ENCODE measurements at places on chromosomes 3 and 15.
A peak's percentile ranks its signal among the peaks of the same experiment; 100 is the strongest.

GRCh38 chr15:60827492-60827891 lies 348.6 kb upstream of the ICE2 start:
- no peak for DNase-seq

GRCh38 chr3:12308517-12308916 lies 19.6 kb downstream of the PPARG start:
- DNase-seq, result peak; percentile 22

DNA sequence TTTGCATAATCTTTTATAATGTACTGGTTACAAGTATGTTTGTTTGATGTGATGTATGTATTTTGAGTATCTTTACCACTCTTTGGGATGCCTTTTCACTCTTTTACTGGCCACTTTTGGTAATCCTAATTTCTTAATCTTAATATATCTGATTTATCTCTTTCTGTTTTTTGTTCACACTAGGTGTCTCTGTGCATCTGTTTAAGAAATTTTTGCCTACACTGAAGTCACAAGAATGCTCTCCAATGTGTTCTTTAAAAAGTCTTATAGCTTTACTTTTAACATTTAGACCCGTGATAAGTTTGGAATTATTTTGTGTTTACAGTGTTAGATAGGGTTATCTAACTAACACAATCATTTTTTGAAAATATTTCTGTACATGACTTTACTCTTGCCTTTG lies 659.1 kb downstream of the SI start:
- DNase-seq, result no peak

DNA sequence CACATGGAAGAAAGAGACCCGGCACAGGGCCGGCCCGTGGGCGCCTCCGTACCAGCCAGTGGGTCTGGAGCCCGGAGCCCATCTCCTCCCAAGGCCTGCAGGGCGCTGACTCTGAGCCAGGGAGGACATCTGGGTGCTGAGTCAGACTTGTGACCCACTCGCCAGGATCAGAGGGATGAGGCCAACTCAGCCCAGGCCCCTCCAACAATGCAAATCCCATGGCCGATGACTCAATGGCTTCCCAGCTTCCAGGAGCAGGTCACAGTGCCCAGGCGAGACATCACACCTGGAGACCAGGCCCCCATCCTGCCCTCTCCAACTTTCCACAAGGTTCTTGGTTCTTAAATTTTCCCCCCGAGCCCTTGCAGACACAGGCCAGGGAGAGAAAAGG lies 95.1 kb downstream of the LRIG1 start:
- no peak for DNase-seq

DNA sequence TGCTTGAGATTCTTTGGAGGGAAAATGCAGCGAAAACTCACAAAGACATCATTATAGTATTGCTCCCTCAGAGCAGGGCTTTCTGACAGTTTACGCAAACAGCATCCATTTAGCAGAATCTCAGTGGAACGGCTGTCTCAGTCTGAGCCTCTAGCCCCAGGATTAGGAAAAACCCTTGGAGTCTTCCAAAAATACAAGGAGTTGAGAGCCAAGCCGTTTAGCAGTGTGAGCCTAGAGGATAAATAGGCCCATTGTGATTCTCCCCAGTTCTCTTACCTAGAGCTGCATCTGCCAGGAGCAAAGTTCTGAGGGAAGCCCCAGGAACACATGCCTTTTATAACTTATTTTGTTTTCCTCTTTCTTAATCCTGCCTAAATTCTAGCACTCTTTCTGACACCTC lies 359.6 kb downstream of the NTRK3 start:
- no peak for DNase-seq

GRCh38 chr3:140251678-140252077 lies 316.7 kb downstream of the CLSTN2 start:
- no peak for DNase-seq
